Ovary (tissue), 10 donors: ENCODE measurements at places on chromosomes 3 and 15.
A peak's percentile ranks its signal among the peaks of the same experiment; 100 is the strongest.

- DNase-seq, result no peak
These were observed 30.7 kb upstream of the NECTIN3 start for GRCh38 chr3:111040959-111041358.

DNA sequence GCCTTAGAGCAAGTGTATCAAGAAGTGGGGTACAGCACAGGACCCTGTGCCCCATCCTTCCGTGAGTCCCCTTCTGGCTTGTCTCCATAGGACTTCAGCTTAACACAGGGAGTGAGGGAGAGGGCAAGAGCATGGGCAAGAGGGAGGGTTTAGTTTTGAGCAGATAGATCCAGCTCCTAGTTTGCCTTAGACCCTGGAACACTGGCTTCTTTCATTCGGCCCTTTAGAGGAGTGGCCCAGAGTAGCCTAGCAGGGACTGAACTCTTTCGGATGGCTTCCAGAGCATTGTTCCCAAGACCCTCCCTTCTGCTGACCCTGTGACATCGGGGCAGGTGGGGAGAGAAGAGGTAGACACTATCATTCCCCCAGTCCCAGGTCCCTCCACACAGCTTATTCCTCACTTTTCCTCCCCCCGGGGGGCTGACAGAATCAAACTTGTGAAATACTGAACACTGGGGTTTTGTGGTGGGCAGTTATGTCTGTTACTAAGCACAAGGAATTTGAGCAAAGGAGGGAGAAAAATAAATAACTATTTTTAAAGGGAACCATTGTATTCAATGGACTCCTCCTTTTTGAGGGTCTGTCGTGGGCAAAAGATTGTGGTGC lies 289.6 kb upstream of the C2CD4B start:
- DNase-seq, result no peak

- no peak for DNase-seq
These were observed 50.6 kb downstream of the PFN2 start for GRCh38 chr3:149920119-149920518.

DNA sequence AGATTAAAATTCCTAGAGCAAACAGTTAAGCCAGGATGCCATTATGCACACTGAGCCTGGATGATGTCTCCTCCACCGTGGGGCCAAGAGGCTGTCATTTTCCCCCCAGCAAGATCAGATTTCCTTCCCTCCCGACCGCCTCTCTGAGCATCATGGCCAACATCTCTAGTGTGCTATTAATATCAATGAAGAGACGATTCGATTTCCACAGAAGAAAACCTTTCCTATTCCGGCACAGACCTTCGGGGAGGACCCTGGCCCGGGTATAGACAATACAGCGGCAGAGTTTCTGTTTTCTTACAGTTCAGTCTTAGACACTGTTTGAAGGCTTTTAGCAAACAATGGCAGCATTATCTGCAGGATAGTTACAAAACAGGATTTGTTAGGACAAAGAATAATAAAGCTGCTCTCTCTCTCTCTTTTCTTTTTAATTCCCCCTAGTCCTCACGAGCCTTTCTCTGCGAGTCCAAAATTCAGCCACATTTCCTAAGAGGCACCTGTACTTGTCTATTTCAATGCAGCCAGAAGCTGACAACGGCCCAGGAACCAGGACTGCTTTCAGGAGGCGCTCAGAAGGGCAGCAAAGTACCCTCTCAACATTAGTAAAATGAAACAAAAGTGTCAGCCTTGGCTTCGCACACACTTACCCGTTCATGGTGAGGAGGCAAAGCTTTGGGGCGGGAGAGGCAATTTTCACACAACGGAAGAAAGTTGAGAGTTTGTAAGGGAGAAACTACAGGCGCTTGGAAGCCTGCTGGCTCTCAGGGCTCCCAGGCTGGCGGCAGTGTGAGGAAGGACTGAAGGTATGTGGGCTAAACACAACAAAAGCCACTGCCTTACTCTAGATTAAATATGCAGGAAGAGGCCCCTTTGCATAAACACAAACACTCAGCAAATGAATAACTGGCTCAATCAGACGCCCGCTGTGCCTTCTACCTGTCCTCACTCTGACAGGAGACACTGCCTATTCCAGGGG lies 278.0 kb downstream of the FOXP1 start:
- DNase-seq, result peak; percentile 39

DNA sequence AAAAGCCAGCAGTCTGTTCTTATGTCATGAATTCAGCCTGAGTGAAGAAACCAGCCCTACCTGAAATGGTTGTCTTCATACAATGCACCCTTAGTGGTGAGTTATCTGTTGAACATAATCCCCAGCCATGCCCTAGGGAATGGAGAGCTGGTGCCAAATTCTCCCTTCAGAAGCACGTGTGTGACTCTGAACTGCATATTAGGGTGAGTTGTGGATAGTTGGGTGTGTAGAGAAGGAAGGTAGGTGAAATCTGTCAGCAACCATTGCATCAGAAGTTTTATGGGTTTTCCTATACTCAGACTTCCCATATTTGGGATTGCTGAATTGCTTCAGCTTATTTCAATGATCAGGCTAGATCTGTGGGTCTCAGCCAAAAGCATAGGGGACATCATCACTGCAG lies 46.5 kb upstream of the TP63 start:
- DNase-seq, result no peak

DNA sequence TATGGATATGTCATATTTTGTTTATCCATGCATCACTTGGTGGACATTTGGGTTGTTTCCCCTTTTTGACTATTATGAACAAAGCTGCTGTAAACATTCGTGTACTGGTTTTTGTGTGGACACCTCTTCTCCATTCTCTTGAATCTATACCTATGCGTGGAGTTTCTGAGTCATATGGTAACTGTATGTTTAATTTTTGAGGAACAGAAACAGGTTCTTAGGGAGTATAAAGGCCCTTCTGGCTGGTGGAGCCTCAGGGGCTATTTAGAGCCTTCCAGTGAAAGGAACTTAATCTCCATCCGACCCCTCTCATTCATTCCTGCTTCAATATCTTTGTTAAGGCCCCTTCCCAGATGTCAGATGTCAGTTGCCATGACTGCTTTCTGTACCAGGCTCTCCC lies 14.1 kb upstream of the CTXND1 start:
- no peak for DNase-seq

DNA sequence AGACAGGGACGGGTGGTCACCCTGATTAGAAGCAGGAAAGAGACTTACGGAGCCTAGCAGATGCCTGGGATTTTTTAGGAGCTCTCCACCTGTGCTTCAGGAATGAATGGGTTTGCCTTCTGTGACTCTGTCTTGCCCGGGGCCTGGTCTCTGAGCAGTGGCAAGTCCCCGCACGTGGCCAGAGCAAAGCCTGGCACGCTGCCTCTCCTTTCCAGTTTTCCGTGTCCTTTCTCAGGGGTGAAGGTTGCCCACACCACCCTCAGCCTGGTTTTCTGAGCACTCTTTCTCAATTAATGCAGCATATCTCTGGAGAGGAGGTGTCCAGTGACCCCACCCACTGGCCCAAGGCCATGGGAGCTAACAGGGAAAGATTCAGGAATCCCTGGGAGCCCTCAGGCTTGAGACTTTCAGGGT lies 14.5 kb upstream of the CHST14 start:
- DNase-seq, result peak; percentile 49

DNA sequence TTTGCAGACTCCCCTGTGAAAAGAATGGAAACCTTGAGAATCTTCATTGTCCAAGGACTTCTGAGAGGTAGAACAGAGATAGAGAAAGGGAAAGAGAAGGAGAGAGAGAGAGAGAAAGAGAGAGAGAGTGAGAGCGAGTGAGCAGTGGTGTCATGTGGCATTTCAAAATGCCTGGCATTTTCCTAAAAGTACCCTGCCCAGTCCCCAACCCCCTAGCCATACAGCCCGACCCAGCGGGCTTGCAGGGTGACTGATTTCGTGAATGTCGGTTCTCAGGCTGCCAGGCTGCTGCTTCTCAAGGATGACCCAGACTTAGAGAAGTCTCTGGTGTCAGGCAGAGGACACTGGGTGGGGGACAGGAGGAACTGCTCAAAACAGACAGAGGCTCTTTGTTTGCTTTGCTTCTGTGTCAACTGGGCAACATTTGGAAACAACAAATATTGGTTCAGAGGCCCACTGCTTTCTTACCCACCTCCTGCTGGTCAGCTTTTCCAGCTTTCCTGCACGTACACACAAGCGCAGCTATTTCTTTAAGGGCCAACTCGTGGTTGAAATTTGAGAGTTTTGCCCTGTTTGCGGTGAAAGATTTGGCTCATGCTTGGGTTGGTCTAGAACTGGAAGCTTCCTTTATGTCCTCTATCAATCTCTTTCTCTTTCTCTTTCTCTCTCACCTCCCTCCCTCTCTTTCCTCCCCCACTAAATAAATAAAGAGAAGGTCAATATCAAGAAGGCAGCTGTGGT lies 3.7 kb upstream of the TF start:
- no peak for DNase-seq

GRCh38 chr3:170496026-170496867 lies 77.6 kb downstream of the CLDN11 start:
- DNase-seq, result peak; percentile 37

- no peak for DNase-seq
These were observed 1.3 kb downstream of the NGLY1 start for GRCh38 chr3:25781758-25782594.

DNA sequence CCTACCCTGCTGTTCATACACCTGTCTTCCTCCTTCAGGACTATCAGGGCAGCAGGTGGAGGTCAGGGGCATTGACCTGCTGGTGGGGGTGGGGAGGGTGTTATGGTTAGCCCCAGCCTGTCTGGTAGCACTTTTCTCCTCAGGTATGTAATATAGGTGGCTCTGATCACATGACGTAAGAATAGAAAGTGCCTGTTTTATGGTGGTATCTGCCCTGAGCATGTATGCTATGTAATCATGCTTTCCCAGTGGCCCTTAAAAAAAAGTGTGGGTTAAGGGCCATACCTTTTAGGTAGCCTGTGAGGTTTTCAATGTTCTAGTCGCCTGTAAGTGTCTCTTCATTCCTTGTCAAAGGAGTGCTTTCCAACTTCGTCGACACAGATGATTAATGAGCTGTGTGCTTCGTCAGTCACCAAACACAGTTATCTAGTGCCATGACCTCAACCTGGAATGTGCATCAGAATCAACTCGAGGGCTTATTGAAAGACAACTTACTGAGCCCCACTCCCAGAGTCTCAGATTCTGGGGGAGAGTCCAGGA lies 86.3 kb downstream of the KLHL25 start:
- DNase-seq, result no peak

DNA sequence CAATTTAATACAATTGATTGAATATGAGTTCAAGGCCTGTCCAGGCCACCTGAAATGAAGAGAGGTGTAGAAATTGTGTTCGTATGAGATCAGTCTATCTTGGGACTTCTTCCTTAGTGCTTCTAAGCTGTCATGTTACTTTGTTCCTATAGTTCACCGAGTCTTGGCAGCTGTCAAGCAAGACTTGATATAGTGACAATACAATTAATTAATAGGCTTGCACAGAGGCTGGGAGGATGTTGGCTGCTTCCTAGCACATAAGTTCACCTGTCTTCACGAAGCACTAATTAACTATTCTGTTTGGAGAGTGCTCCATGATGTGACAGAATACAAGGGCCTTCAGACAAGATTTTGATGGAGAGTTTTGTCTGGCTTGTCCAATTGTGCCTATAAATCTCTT lies 103.7 kb upstream of the CD96 start:
- no peak for DNase-seq

GRCh38 chr15:71375934-71376333 lies 260.7 kb downstream of the THSD4 start:
- DNase-seq, result no peak

DNA sequence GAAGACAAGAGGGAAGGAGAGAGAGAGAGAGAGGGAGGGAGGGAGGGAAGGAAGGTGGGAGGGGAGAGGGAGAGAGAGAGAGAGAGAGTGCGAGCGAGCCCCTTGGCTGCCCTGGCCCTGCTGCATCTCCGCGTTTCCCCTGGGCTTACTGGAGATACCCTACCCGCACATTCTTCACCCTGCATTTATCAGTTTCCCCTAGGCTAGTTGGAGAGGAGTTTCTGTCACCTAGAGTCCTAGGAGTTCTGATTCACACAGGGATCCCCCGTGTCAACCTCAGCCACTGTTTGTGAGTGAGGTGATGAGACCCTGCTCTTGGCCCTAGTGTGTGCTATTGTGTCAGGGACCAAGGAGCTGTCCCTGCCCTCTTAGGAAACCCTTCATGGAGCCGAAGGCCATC lies 18.7 kb downstream of the BHLHE40 start:
- no peak for DNase-seq

GRCh38 chr3:26682406-26682805 lies 59.8 kb downstream of the LRRC3B start:
- no peak for DNase-seq

- no peak for DNase-seq
These were observed 378.6 kb downstream of the NSUN3 start for GRCh38 chr3:94441494-94441847.

- DNase-seq, result peak; percentile 68
These were observed 44.5 kb upstream of the BOC start for GRCh38 chr3:113166719-113167492.

DNA sequence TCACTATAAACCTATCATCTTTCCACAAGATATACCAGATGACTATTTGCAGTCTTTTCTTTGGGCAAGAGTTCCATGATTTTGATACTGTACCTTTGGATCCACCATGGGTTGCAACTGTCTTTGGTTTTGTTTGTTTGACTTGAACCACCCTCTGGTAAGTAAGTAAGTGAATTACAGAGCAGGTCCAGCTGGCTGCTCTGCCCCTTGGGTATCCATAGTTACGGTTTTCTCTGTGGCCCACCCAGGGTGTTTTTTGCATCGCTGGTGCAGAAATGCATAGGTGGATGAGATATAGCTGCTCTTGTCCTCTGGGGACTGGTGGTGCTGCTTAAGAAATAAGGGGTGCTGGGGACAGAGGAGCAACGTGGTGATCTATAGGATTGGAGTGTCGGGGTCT lies 33.8 kb downstream of the CHDH start:
- DNase-seq, result no peak

DNA sequence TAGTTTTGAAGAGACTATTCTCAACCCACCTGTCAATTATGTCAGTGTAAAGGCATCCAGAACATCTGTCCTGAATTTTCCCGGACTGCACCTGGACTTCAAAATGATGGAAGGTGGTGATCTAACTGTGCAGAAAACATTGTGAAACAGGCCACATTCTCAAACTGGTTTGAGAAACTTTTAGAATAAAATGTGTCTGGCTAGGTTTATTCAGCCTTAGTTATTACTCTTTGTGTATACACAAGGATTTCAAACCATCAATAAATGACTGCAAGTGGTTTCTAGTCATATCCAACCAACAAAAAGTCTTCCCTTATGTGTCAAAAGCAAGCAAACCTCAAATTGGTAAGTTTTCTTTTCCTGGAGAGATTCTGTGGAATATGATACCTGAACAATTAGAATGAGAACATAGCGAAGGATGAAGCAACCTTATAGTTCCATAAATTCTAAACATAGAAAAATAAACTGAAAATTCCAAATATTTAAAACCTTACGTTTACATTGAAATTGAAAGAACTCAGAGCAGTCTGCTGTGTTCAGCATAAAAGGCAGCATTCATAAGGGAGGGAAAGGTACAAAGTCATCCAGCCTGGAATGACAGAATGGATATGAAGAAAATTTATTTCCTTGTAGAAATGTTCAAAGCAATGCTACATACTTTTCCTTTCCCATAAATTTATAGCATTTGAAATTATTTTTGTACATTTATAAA lies 306.6 kb upstream of the TGFBR2 start:
- DNase-seq, result no peak

- DNase-seq, result no peak
These were observed 410.6 kb upstream of the THRB start for GRCh38 chr3:24905266-24905665.
